ELR (cell line): ENCODE measurements at places on chromosomes 1 and 21.

- no peak for DNase-seq
Observed at GRCh38 chr1:76572229-76572628, 295.1 kb upstream of the ST6GALNAC5 start.

DNA sequence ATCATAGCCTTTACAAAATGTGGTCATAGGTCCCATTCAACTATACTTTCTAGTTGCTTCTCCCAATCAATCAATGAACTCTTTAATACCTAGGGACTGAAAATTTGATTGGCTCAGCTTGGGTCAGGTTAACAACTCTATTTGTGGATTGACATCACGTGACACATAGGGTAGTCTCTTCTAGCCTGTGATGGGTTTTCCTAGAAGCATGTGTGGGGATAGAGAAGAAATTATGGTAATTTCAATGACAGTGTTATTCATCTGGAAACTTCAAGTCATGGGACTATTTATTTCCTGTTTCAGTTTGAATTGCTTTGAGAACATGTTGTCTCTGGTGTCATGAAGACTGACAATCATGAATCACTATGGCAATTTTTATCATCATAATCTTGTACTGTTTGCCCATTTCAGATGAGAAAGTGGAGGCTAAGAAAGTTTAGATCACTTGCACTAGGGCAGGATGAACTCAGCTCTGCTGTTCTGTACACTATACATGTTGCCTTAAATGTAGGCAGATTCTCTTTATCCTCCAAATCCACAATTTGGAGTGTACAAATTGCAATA lies 529.9 kb upstream of the BEND5 start:
- DNase-seq: no peak

DNA sequence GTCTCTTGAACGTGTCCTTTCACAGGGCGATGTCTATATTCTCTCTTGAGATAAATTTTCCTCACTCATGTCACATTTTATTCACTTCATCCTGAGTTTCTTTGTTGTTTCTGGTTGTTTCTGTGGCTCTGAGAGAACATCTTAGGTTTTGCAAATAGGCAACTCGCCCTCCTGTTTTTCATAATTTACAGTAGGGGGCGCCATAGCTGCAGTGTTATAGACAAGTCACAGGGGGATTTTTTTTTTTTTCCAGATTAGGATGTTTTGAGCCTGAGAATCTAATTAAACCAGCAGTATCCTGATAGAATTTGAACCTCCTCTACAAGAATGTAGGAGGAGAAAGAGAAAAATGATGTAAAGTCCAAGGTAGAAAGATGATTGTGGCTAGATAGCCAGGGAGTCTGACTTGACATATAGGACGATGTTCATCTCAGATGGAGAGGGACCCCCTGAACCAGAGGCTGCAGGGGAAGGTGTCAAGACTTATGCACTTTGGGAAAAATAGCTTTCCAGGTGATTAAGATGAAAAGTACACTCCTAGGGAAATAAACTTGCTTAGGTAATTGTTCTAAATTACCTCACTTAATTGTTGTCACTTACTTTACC lies 76.3 kb downstream of the ZP4 start:
- DNase-seq: peak; percentile 66

DNA sequence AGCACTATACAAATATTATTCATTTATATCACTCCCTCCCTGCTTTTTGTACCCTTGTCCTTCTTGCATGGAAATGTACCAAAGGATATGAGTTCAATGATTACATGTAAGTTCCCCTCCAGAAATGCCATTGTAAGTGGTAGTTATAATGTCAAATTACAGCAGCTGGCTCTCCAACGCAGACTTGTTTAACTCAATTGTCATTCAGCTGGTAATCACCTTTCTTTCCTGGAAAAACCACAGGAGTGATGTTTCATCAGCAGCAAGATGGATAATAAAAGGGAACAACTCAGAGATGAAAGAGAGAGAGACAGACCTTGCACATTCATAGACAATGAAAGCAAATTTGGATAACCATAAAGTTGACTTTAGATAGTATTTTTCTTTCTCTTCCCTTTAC lies 578.6 kb upstream of the PBX1 start:
- no peak for DNase-seq

GRCh38 chr1:116163533-116163932 lies 52.3 kb downstream of the MAB21L3 start:
- no peak for DNase-seq

GRCh38 chr1:116359060-116359830 lies 13.8 kb upstream of the ATP1A1 start:
- peak; percentile 60 for DNase-seq

- DNase-seq: no peak
Observed at GRCh38 chr21:17789656-17790055, 29.5 kb downstream of the C21orf91 start.

- DNase-seq: peak; percentile 76
Observed at GRCh38 chr1:67347688-67348472, 40.2 kb downstream of the IL12RB2 start.

DNA sequence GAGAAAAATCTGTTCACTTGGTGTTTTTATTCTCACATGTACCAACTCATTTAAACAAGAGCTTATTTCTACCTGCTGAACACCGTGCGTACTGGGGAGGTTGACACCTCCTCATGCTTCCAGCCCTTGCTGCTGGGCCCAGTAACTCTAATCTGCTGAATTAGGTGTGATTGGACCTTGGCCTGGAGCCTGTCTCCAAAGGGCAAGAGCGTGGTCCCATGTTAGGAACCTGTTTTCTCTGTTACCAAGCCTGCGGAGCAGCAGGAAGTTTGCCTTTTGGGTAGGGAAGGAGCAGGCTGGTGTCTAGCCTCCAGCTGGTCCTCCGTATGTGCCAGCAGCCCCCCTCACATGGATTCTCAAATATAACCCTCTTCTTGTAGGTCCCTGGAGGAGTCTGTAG lies 10.9 kb upstream of the SLC27A3 start:
- DNase-seq: no peak

- DNase-seq: peak; percentile 77
Observed at GRCh38 chr1:2233997-2234761, 6.1 kb downstream of the SKI start.

- no peak for DNase-seq
Observed at GRCh38 chr1:65729259-65729658, 63.4 kb upstream of the PDE4B start.

- no peak for DNase-seq
Observed at GRCh38 chr1:9008236-9008635, 18.0 kb downstream of the SLC2A7 start.

DNA sequence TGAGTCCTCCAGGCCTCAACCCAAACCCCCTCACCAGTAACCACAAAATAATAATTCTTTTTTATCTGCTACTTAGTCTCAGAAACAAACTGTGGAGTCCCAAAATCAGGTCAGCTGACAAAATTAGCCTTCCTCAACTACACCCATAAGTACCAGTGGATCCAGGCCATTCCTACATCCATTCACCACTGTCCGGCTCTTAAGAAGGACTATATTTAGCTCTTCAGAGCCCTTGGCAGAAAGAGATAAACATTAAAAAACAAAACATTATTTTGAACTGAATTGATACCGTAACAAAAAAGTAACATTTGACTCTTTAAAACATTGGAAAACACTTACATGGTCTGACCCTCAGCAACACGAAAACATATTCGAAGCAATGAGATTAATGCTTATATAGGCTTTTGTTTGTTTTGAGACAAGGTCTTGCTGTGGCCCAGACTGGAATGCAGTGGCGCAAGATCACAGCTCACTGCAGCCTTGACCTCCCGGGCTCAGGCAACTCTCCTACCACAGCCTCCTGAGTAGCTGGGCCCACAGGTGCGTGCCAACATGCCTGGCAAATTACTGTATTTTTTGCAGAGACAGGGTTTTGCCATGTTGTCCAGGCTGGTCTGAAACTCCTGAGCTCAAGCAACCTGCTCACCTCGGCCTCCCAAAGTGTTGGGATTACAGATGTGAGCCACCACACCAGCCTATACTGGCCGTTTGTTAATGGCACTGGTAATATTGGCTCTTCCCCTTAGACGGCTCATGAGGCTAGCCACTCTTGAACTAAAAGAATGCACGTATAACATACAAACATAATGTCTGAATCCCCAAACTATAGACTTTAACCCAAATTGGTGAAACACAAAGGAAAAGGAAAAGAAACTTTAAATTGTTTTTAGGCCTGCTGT lies 330.7 kb downstream of the SMYD3 start:
- DNase-seq: no peak

DNA sequence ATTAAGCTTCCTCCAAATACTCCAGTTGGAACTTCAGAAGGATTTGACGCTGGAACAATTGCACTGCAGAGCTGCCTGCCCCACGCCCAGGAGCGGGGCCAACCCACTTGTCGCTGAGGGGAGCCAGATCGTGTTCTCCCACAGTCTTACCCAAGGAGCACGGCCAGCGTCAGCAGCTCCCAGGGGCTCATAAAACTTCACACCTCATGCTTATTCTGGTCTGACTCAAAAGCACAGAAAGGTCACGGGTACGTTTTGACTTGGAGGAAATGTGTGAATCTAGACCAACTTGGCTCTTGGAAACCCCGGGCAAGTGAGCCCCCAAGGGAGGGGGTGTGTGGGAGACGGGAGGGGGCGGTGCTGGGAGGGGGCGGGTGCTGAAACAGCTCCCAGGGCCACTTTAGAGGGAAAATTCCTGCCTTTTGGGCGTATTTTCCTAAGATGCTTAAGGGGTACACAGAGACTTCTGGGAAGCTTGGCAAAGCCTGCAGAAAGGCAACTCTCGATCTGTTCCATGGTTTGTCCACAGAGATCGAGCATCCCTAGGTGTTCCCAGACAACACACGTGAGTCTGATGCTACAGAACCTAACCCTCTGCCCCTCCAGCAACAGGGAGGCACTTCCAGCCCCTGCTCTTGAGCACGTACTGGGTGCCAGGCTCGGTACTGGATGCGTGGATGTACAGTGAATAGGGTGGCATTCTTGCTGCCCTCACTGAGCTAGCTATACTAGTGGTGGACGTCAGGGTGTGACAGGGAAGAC lies 98.9 kb downstream of the DHRS3 start:
- peak; percentile 34 for DNase-seq

- DNase-seq: no peak
Observed at GRCh38 chr1:162213281-162213912, 143.9 kb downstream of the NOS1AP start.

- no peak for DNase-seq
Observed at GRCh38 chr1:184775329-184775728, 20.7 kb upstream of the EDEM3 start.

- DNase-seq: no peak
Observed at GRCh38 chr1:72516826-72517225, 234.5 kb upstream of the NEGR1 start.

GRCh38 chr21:32364796-32365195 lies 28.0 kb downstream of the URB1 start:
- no peak for DNase-seq

GRCh38 chr1:14567903-14568302 lies 30.6 kb upstream of the KAZN start:
- DNase-seq: no peak

DNA sequence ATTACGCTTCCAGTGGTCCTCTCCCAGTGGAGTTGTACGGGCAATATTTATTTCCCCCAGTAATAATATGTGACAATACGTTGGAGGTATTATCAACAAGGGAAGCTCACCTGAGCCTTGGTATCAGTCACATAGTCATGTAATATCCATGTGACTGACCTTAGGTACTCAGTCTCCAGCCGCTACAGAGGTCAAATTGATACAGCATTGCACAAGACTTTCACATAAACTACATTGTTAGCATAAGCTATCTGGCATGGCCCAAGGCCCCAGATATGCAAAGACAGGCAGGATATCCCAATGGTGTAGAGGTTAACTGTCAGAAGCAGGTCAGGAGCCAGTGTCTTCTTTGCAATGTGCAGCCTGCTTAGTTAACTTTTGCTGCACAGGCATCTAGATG lies 15.3 kb upstream of the CHIT1 start:
- DNase-seq: no peak

GRCh38 chr1:32286763-32287162 lies 5.1 kb upstream of the HDAC1 start:
- DNase-seq: no peak

- DNase-seq: no peak
Observed at GRCh38 chr1:67323087-67323486, 15.4 kb downstream of the IL12RB2 start.

GRCh38 chr1:235954306-235955283 lies 87.9 kb upstream of the LYST start:
- DNase-seq: peak; percentile 33

GRCh38 chr1:62057641-62058290 lies 136.9 kb upstream of the L1TD1 start:
- DNase-seq: no peak

DNA sequence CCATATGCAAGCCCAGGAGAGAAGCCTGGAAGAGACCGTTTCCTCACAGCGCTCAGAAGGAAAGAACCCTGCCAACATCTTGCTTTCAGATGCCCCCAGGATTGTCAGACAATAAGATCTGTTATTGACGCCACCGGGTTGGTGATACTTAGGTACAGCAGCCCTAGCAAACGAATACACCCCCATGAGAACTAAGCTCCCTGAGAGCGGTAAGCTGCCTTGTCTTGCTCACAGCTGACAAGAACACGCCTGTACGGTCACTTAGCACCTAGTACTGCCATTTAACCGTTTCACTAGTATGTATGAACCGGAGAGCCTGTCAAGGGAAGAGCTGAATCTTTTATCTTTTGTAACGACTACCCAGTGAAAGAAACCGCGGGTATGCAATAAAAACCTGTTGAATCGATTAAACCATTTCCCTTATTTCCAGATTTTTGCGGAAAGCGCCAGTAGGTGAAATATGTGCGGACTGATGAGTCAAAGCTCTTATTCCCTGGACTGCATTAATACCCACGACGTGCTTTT lies 619 bp upstream of the ZBTB8B start:
- DNase-seq: no peak
